ENCODE measurements at places on chromosomes 12 and 14.

GRCh38 chr14:89317051-89317691 is 99.9 kb downstream of the FOXN3 start:
- DNase-seq: no peak

- DNase-seq: no peak
Observed at GRCh38 chr12:59904874-59905521, 309.2 kb downstream of the SLC16A7 start.

DNA sequence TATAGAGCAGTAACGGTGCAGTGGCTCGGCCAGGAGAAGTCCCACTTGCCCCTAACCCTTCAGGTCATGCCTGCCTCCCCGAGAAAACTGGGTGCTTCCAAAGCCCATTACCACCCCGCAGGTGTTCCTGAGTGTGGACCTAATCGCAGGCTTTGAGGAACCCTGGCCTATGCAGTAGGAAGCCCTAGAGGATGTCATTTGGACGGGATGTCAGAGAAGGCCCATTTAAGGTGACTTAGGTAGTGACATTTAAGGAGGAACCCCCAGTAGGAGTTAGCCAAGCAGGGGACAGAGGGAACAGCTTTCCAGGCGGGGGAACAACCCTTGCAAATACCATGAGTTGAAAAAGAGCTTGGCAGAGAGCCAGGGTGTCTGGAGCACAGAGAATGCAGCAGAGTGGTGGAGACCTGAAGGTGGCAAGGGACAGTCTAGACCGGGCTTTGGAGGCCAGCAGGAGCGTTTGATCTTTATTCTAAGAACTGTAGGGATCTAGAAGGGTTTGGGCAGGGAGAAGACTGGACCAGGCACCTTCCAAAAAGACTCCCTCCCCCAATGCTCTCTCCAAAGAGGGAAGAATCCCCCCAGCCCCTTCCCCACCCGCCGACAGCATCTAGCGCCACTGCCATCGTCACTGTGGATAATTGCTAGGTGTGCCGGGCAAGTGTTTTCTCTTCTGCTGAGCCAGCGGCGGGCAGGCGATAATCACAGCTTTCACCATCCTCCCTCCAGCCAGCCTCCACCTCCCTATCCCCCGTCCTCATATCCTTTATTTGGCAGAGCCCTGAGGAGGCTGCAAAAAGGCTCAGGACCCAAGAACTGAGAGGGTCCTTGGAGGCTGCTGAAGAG is 33.3 kb upstream of the BEGAIN start:
- DNase-seq: no peak

- no peak for DNase-seq
Observed at GRCh38 chr14:104206281-104206904, 68.0 kb downstream of the KIF26A start.

- DNase-seq: no peak
Observed at GRCh38 chr12:108905725-108906124, 25.8 kb downstream of the DAO start.

Data from NCI-H2029 (cell line).